Esophagus squamous epithelium (tissue), 5 donors: ENCODE measurements at places on chromosomes 1 and 21.

GRCh38 chr1:41672173-41672572, 187.7 kb upstream of the EDN2 start:
- no peak for DNase-seq

DNA sequence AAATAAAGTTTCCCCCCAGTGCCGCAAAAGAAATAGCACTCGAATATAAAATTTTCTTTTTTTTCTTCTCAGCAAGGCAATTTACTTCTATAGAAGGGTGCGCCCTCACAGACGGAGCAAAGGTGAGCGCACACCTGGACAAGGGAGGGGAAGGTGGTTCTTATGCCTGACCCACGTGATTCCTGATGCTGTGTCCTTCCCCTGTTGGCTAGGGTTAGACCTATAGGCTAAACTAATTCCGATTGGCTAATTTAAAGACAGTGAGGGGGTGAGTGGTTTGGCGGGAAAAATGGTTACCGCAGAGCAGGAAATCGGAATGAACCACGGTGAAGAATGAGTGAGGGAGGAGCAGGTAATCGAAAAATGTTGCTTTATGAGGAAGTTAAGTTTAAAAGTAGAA, 607 bp upstream of the FAAH start:
- DNase-seq = no peak

GRCh38 chr1:109115685-109116084, 1.8 kb downstream of the ELAPOR1 start:
- DNase-seq = no peak

DNA sequence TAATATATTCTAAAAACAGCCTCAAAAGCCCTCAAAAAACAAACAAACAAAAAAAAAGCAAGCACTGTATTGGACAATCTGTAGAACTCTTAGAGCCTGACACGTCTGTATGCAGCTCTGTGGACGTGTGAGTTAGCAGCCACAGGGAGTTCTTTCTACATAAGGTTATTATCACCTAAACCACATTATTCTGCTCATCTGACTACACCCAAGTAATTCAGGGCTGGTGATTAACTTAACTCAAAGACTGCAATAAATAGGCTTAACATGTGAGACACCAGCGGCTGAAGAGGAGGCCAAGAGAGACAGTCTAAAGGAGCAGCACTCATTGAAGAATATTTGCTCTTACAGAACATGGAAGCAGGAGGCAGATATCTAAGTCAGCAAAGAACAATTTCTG, 316.0 kb downstream of the VAV3 start:
- no peak for DNase-seq

- DNase-seq = no peak
Observed at GRCh38 chr1:229579059-229579673, 20.7 kb upstream of the ABCB10 start.

- no peak for DNase-seq
Observed at GRCh38 chr1:18711536-18712251, 81.0 kb downstream of the PAX7 start.

- DNase-seq = no peak
Observed at GRCh38 chr1:156591432-156592157, at the start of gene NAXE. Gene NAXE (plus strand): TSS chr1:156591776. CDS start chr1:156591805, 29 bp downstream.

GRCh38 chr1:101259744-101260148, 22.9 kb downstream of the S1PR1 start:
- no peak for DNase-seq

- no peak for DNase-seq
Observed at GRCh38 chr1:248897412-248898337, 8.4 kb upstream of the PGBD2 start.

DNA sequence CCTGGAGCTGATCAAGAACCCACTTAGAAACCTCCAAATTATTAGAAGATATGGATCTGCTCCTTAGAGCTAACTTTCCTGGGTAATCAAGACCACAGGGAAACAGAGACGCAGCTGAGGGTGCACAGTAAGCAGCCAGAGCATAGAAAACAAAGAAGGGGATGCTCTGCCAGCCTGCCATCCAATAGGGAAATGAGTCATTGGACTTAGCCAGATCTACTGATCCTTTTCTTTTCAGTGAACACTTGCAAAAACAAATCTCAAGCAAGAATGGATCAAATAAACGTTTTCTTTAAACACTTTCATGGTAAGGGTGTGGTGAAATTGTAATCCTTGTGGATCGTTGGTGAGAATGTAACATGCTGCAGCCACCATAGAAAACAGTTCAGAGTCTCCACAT, 474.0 kb downstream of the LTN1 start:
- no peak for DNase-seq

DNA sequence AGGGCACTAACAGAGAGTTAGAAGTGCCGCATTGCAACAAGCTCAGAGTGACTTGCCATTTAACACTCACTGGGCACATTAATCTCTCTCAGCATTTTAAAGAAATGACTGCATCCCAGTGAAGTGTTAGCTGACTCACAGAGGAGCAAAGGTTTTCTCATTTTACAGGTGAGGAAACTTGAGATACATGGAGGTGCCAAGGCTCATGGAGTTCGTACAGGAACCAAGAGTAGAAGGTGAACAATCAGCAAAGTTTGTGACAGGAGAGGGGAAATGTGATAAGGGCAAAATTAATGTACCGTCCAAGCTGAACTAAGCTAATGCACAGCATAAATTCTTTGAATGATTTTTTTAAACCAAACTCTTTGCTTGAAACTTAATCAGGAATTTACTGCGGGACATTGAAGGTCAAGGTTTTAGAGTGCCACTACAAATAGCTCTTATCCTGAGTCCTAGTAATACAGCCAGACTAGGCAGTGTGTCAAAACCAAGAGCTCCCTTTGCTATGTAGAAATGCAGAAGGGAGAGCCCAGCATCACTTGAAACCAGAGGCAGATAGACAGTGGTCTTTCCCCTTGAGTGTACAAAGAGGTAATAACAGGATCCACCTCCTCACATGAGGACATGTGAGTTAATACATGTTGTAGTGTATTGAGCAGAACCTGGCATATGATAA, 22.4 kb upstream of the NTPCR start:
- DNase-seq = no peak

DNA sequence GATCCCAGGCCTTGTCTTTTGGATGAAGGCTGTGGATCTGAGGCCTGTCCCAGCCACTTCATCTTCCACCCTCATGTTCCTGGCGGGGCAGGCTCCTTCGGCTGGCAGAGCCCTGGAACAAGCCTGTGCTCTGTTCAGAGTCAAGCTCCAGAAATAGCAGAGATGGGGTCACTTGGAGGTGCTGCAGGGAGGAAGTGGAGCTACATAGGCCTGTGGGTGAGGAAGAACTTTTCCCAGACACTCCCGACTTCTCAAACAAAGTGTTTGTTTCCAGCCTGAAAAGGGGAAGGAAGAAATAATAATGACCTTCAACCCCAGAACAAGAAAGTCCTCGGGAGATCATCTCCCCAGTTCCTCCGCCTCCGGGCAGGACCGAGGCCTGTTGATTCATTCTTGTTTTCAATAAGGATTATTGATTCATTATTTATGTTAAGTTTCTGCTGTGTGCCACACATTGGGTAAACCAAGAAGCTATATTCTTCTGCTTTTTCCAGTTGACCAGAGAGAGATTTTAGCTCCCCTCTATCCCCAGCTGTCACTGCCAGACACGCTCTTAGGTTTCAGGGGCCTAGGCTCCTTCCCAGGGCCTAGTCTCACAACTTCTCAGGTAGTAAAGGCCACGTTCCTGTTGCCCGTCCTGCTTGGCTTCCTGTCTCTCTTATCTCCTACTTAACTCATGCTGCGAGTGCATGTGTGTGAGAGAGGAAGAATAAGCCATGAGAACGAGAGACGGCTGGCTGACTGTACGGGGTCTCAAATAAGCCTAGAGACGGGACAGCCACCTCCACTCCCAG, 16.9 kb downstream of the IKBKE start:
- DNase-seq = no peak

DNA sequence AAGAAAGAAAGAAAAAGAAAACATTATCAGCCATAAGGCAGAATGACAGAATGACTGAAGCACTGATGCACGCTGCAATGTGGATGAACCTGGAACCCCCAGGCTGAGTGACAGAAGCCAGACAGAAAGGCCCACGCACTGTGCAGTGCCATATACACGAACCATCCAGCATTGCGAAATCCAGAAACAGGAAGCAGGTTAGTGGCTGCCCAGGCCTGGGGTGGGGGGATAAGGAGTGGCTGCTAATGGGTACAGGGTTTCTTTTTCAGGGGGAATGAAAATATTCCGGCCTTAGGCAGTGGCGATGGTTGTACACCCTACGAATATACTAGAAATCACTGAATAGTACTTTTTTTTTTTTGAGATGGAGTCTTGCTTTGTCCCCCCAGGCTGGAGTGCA, 57.0 kb downstream of the CHD5 start:
- DNase-seq = no peak

DNA sequence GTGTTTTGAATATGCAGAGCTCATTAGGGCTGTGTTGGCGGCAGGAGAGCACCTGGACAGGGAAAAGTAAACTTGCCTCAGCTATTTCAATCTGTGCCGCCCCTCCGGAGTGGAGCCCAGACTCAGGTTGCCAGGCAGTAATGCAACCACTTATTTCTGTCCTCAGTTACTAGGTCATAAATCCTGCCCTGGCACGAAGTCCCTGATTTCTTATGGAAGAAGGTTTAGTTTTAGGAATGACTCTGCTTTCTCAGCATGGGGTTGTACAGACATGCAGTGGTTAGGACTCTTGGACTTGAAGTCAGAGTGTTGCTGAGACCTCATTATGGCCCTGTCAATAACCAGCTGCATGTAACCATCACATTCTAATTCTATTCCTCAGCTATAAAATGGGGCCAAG, 98.3 kb upstream of the FGGY start:
- no peak for DNase-seq

- DNase-seq = no peak
Observed at GRCh38 chr1:207054491-207054890, 1.4 kb downstream of the PFKFB2 start.

GRCh38 chr1:98669355-98670296, 8.1 kb downstream of the SNX7 start:
- DNase-seq = no peak

DNA sequence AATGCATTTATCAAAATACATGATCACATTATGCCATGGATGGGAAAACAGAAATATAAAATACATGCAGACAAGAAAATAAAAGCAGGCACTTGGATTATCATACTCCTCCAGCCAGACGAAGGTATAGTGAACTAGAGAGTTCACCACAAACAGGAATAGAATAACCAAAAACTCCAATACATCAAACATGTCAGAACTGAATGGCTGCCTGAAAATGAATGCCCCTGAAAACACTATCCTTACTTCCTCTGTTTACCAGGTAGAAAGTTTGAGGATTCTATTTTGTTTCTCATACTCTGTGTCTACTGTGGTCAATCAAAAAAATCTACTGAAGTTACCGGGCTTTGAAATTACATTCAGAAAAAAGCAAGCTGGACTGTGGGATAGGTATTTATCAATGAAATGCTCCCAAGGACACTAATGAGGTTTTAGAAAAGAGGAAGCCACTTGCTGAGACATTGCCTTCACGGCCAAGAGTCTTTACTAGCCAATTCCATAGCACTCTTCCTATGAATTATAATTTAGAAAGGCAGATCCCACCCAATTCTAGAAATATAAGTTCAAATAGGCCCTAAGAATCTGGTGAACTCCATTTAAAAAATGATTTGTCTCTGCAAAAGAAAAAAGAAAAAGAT, 197.7 kb downstream of the SMYD3 start:
- DNase-seq = no peak

GRCh38 chr1:61254634-61255357, 172.4 kb downstream of the NFIA start:
- DNase-seq = no peak

GRCh38 chr1:247287460-247287859, 31.6 kb downstream of the VN1R5 start:
- DNase-seq = no peak

GRCh38 chr21:31133243-31133830, 95.1 kb upstream of the KRTAP19-8 start:
- no peak for DNase-seq

DNA sequence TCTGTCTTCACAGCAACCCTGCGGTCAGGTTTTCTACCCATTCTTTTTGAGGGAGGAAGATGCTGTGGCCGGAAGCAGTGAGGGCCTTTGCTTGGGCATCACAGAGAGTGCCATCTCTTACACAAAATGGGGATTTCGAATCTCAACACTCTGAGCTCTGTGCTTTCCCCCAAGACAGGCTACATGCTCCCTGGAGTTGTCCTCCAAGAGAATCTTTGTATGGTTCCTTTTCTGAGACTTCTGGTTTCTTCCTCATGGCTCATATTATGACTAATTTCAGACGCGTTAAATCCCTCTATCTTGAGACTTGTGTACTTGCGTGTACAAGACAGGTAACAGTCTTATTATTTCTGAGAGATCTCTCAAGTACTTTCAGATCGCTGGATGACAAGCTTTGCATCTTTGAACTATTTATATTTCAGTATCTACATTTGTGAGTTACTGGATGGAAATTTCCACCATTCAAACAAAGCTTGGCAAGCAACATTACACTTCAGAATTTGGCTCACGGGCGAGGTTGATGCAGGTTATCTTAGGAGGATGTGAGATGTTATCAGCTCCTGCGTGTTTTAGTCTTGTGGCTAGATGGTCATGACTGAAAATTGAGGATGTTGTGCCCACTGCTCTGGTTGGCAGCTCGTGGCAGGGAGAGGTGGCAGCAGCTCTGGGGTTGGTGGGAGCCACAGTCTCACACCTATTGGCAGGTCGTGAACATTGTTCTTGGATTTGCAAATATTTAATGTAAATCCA, 19.4 kb downstream of the ABCG1 start:
- no peak for DNase-seq

DNA sequence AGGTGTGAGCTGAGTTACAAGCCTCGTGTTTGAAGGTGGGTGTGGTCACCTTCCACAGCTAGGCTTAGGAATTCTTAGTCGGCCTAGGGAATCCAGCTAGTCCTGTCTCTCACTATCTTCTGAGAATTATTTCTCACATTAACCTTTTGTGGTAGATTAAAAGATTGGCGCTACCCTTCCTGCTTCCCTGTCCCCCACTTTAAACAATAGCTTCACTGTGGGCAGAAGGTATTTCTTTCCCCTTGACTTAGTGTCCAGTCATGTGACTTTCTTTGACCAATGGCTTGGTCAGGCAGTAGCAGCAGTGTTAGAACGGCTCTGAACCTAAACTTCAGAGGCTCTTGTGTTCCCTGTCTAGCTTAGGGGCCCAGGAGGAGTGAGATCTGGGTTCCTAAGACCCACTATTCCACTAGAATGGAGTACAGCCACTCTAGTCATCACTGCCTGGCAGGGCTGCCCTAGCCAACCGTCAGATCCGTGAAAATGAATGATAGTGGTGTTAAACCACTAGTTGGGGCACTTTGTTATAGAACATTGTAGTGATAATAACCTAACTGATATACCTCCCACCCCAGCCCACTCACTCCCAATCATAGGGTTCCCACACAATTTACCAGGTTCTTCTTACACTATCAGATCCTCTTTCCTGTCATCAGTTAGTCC, 13.9 kb upstream of the C1orf141 start:
- DNase-seq = no peak
